ENCODE measurements at places on chromosomes 16 and 17.
A peak's percentile ranks its signal among the peaks of the same experiment; 100 is the strongest.

DNA sequence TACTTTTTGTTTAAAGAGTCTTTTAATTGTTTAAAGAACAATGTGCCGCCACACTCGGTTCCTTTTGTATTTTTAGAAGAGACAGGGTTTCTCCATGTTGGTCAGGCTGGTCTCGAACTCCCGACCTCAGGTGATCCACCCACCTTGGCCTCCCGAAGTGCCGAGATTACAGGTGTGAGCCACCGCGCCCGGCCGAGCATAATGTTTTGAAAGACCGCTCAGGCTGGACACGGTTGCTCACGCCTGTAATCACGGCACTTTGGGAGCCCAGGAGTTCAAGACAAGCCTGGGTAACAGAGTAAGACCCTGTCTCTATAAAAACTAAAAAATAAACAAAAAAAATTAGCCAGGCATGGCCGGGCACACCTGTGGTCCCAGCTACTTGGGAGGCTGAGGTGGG lies 59.8 kb downstream of the RNF213 start:
- no peak for ATAC-seq
- H3K4me3 ChIP-seq: no peak overlapping the region
- H3K36me3 ChIP-seq: peaks cover 100% of the 10 kb centered on the region
- H3K27ac ChIP-seq: no peak overlapping the region
- no peaks in the 10 kb centered on the region for H3K27me3 ChIP-seq
- peaks cover 19% of the 10 kb centered on the region for H3K4me1 ChIP-seq

DNA sequence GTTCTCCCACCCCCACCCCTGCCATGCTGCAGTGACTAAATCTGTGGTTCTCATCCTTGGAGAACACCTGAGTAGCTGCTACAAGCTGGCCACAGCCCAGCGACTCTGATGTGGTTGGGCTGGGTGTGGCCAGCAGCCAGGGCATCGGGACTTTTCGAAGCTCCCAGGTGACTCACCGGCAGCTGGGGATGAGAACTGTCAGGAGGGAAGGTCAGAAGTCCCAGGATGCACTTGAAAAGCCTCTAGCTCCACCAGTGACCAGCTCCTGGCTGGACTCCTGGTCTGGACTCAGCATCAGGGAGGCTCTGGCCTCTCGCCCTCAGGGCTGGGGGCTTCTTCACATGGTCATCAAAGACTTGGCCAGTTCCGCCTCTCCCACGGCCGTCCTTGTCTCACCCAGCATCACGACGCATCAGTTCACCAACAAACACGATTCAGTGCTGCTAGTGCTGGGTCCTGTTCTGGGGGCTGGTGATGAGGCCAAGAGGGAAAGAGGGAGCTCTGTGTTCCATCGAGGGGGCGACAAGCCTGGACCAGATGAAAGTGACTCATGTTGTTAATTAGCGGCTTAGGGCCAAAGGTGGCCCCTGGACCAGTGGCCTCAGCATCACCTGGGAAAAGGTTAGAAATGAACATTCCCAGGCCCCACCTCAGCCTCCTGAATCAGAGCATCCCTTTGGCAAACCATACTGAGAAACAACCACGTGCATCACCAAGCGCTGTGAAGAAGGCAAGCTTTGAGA lies 3.9 kb upstream of the C17orf99 start:
- peaks cover 43% of the 10 kb centered on the region for H3K36me3 ChIP-seq
- H3K4me3 ChIP-seq: no peak overlapping the region
- H3K27ac ChIP-seq: no peak overlapping the region
- ATAC-seq: peak; percentile 28
- H3K27me3 ChIP-seq: no peaks in the 10 kb centered on the region
- peaks cover 13% of the 10 kb centered on the region for H3K4me1 ChIP-seq

- peaks cover 11% of the 10 kb centered on the region for H3K4me1 ChIP-seq
- no peaks in the 10 kb centered on the region for H3K27me3 ChIP-seq
- no peak overlapping the region for H3K4me3 ChIP-seq
- ATAC-seq: no peak
These were observed 9.7 kb downstream of the CDH13 start for GRCh38 chr16:82636485-82636884.

DNA sequence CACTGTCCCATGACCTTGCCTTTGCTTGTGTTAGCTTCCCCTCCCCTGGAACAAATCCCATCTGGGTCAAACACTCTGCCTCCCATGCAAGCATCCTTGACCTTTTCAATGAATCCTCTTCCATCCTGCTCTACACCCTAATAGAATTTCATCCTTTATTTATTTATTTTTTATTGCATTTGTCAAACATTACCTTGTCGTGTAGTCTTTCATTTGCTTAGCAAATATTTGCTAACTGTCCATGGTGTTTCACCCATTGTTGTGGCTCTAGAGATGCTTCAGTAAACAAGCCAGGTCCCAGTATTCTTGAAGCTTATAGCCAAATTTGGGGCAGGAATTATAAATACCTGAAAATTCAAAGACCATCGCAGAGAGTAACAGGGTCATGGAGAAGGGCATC lies 51.0 kb upstream of the MRTFB start:
- peaks cover 7% of the 10 kb centered on the region for H3K27me3 ChIP-seq
- no peak overlapping the region for H3K4me3 ChIP-seq
- H3K4me1 ChIP-seq: no peaks in the 10 kb centered on the region
- H3K27ac ChIP-seq: no peak overlapping the region

DNA sequence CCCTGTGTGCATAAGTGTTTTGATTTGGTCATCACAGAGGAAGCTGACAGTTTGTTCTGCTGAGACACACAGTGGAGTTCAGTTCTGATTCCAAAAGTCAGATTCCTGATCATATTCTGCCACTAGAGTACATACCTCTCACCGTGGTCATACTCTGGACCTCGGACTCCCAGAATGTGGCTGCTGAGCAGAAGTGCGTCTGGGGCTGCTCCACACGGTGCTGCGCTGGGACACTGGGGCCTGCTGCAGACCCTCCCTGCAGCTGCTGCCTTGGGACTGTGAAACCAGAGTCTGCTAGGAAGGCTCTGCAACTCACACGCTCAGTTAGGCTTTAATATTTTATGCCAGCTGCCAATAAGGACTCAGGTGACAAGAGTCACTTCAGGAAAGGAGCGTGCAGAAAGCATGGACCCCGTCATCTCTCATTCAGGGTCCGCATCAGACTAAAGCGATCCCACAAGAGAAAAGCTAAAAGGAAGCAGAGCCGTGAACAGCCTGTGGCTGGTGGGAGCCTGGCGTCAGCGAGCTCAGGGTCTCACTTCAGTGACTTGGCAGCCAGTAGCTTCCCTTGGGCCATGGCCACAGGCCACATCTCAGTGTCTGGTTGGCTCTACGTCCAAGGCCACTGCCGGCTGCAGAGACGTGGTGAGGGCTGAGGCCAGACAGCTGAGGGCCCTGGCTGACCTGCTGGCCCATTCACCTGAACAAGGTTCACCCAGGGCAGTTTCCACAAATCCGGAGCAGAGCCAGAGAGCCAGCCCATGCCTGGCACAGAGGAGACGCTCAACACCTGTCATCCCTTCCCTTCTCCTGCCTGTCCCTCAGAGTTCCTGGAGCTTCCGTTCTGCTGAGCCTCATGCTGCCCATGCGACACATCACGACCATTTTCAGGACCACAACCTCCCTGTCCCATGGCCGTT lies 24.7 kb upstream of the KIFC3 start:
- H3K27ac ChIP-seq: no peak overlapping the region
- no peak for ATAC-seq
- H3K4me1 ChIP-seq: no peaks in the 10 kb centered on the region
- no peak overlapping the region for H3K4me3 ChIP-seq

DNA sequence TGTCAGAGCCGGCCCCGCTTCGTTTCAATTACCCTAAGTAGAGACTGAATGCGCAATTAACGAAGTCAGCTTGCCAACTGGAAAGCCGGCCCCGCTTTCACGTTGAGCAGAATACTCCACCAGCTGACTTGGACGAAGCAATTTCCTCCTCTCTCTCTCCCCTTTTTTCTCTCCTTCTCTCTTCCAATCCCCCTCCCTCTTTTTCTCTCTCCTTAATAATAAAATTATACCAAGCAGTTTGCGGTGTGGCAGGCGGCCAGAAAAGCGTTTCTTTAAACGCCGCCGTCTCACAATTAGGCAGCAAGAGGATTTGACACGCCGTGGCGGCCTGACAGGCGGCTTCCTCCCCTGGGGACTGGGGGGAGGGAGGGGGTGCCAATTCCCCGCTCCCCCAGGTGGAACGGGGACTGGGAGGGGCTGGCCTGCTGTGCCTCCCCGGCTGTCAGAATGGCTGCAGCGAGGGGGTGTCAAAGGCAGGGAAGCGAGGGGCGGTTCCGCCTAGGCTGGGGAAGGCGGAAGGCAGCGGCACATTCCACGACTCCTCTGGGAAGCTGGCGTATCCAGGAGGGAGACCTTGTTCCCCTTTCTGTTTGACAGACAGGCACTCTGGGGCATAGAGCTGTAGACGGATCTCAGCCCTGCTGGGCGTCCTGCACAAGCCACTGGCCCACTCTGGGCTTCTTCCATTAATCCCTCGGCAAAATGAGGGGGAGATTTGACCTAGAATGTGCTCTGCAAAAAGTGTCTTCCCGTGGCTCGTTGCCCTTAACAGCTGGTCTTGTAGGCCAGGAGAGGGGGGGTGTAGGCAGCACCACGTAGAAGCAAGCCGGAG lies 52.7 kb downstream of the SREBF1 start:
- H3K4me3 ChIP-seq: peak overlapping the region; percentile 58
- no peaks in the 10 kb centered on the region for H3K27me3 ChIP-seq
- no peak for ATAC-seq
- no peak overlapping the region for H3K27ac ChIP-seq

DNA sequence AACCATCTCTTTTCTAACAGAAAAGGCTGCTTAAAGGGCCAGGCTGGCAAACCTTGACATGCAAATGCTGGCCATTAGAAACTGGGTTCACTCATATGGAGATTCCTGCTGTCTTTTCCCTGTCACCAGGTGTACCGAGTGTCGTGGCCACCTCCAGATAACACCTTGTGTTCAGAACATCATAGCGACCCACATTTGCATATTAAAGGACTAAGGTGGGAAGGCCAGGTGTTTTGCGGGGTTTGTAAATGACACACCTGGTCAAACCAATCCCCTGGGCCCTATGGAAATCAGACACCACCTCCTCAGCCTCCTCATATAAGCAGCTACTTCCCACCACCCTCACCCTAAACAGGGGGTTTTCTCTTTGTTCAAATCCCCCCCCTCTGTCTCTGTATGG lies 2.5 kb upstream of the AIPL1 start:
- peaks cover 25% of the 10 kb centered on the region for H3K27me3 ChIP-seq
- H3K4me3 ChIP-seq: no peak overlapping the region
- H3K4me1 ChIP-seq: no peaks in the 10 kb centered on the region
- ATAC-seq: no peak
- H3K27ac ChIP-seq: no peak overlapping the region

GRCh38 chr17:78484271-78485246 lies 92.6 kb downstream of the DNAH17 start:
- no peaks in the 10 kb centered on the region for H3K36me3 ChIP-seq
- peaks cover 5% of the 10 kb centered on the region for H3K4me1 ChIP-seq
- H3K4me3 ChIP-seq: peak overlapping the region; percentile 69
- H3K27me3 ChIP-seq: peaks cover 7% of the 10 kb centered on the region

DNA sequence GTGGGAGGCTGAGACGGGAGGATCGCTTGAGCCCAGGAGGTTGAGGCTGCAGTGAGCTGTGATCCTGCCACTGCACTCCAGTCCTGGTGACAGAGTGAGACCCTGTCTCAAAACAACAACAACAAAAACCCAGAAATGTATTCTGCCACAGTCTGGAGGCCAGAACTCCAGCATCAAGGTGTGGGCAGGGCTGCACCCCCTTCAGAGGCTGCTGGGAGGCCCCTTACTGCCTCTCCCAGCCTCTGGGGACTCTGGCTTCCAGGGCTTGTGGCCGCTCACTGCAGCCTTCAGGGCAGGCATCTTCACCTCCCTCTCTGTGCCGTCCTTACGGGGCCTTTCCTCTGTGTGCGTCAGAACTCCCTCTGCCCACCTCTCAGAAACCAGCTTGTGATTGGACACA lies 209.4 kb upstream of the GSE1 start:
- no peak overlapping the region for H3K4me3 ChIP-seq
- no peaks in the 10 kb centered on the region for H3K27me3 ChIP-seq
- H3K4me1 ChIP-seq: no peaks in the 10 kb centered on the region
- H3K27ac ChIP-seq: no peak overlapping the region
- no peaks in the 10 kb centered on the region for H3K36me3 ChIP-seq

GRCh38 chr16:74500907-74501306 lies 79.6 kb upstream of the CLEC18B start:
- H3K27me3 ChIP-seq: no peaks in the 10 kb centered on the region
- H3K36me3 ChIP-seq: peaks cover 77% of the 10 kb centered on the region
- H3K4me3 ChIP-seq: no peak overlapping the region
- H3K27ac ChIP-seq: peak overlapping the region; percentile 33

DNA sequence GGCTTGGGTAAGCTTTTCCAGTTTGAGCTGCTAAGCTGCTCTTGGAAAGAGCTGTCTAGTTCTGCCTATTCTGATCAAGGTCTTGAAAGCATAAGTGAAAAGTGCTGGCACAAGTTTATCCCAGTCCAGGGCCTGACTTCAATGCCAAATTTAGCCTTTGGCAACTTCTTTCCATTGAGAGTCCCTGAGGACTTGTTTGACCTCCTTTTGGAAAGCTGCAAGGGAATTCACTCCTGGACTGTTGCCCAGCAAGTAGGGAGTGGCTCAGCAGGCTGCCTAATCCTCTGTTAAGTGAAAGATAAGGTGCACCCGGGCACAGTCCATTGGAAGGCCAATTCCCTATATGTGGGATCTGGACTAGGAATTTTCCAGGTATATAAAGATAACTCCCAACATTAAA lies 16.0 kb upstream of the TANC2 start:
- peaks cover 7% of the 10 kb centered on the region for H3K27me3 ChIP-seq
- ATAC-seq: no peak
- H3K4me1 ChIP-seq: no peaks in the 10 kb centered on the region
- H3K36me3 ChIP-seq: no peaks in the 10 kb centered on the region
- H3K4me3 ChIP-seq: no peak overlapping the region
- no peak overlapping the region for H3K27ac ChIP-seq

DNA sequence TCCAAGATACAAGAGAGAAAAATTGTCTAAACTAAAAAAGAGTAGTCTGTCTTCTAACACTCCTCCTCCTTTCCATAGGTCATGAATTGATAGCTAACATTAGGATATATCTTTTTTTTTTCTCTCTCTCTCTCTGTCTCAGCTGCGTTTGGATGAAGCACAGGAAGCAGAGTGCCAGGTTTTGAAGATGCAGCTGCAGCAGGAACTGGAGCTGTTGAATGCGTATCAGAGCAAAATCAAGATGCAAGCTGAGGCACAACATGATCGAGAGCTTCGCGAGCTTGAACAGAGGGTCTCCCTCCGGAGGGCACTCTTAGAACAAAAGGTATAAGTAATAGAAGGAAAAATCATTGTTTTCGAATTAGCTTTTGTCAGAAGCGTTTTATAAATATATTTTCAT lies 32.9 kb downstream of the ABHD15 start:
- no peak for ATAC-seq
- H3K4me1 ChIP-seq: no peaks in the 10 kb centered on the region
- H3K27ac ChIP-seq: peak overlapping the region; percentile 61
- peaks cover 72% of the 10 kb centered on the region for H3K36me3 ChIP-seq

DNA sequence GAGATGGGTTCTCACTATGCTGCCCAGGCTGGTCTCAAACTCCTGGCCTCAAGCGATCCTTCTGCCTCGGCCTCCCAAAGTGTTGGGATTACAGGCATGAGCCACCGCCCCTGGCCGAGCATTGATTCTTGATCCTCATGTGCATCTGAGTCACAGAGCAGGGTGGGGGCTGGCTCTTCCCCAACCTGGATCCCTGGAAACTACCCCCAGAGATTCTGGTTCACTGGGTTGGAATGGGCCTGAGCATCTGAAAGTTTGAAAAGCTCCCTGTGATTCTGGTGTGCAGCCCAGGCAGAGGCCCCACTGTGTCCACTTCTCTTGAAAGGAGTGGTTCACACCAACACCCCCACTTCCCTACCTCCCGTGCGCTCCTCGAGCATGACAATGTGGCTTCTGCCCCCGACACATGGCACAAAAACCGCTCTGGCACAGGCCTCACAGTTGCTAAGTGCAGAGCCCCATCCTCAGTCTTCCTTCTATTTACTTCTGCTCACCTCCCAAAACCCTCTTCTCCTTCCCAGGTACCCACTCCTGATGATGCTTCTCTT lies 4.6 kb downstream of the QPRT start:
- peaks cover 15% of the 10 kb centered on the region for H3K4me1 ChIP-seq
- H3K4me3 ChIP-seq: no peak overlapping the region
- no peaks in the 10 kb centered on the region for H3K36me3 ChIP-seq
- ATAC-seq: no peak
- no peaks in the 10 kb centered on the region for H3K27me3 ChIP-seq
